ENCODE measurements at places on chromosomes 3 and 15.
A peak's percentile ranks its signal among the peaks of the same experiment; 100 is the strongest.

- no peak for DNase-seq
Measured at GRCh38 chr3:171267104-171267503, 193.1 kb downstream of the TNIK start.

DNA sequence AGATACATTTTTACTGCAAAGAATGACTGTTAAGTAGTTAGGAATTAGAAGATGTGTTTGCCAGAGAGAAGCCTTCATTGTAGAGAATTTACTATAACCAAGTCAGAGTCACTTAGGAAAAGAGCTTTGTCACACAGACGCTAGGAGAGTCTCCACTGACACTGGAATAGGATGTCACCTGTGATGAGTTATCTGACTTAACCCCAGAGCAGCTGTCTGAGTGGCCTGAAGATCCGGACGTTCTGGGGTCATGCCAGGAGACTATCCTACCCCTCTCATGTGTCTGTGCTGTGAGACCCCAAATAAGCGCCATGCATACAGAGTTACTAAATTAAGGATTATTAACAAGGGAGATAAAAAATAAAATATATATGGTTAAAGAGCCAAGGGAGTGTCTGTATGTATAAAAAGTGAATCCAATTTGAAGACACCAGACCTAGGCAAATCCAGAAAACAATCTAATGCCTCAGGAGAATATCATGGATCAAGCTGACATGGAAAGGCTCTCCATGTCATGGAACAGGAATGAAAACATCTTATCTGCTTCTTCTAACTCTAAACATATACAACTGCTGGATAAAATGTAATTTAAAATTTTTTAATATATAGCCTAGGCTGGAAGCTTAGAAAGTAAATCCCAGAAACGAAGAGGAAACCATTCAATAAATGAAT, 43.5 kb downstream of the ITGB5 start:
- DNase-seq: no peak

- DNase-seq: no peak
Measured at GRCh38 chr3:43753741-43754715, 63.3 kb downstream of the ABHD5 start.

DNA sequence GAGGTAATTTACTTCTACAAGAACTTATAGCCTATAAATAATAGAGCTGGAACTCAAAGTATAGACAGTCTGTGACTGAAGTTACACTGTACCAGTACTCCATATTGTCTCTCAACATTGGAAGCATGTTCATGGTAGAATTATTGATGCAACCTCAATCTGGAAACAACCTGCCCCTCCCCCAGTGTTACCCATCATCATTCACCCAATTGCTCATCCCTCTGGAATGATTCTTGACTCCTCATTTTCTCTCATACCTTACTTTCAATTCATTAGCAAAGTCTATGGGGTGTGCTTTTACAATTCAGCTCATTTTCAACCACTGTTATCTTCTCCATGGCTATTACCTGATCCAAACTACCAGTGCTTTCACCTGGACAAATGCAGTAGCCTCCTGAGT, 151.7 kb downstream of the CPNE4 start:
- DNase-seq: no peak

DNA sequence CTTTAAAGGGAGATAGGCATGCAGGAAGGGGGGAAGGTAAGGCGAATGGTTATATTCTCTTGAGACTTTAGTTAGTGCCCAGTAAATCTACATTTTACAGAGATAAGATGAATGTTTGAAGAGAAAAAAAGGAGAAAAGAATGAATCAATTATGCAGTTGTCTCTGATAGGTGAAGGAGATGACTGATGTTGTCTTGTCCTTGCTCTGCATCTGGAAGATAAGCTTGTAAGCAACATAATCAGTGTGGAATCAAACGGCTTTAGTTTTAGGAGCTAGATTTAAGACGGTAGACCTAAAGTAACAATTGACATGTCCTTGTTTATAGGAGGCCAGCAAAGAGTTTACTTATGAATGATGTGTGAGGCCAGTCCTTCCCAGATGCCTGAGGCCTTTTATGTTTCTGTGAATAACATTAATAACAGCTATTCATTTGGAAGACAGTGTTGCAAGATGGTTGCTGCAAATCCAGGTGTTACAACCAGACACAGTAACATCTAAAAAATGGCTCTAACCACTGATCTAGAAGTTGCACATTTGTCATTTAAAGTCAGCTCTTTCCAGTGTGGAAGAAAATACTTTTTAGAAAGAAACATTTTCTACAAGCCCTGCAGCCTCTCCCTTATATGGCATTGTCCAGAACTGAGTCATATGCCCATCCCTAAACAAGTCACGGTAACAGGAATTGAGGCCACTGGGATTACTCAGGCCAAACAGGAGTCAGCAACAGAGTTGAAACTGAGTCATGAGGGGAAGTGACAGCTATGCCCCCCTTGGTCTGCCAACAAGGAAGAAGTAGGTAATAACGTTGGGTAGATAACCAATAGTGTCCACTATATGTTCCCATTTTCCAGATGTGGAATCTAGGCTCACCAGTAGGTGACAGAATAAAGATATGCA, 77.5 kb upstream of the FBN1 start:
- DNase-seq: no peak

- DNase-seq: no peak
Measured at GRCh38 chr3:31247063-31247447, 285.7 kb upstream of the STT3B start.

- DNase-seq: peak; percentile 13
Measured at GRCh38 chr3:180594631-180595558, 7.1 kb upstream of the TTC14 start.

- DNase-seq: no peak
Measured at GRCh38 chr3:172536993-172537419, 13.8 kb upstream of the TNFSF10 start.

DNA sequence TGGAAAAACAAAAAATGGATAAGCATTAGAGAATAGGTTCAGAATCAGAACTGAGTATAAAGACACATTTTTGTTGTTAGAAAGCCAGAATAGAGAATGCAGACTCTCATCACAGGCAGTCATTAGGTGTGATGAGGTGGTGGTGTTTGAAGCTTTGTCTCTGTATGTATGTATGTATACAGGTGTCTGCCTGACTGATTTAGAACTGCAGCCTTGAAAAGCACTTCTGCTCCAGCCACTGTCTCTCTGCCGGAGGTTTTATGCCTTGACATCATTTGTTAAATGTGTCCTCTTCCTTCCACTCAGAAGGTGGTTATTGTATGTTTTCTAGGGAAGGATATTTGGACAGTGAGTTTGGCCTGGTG, 80.7 kb upstream of the ZBED2 start:
- no peak for DNase-seq

DNA sequence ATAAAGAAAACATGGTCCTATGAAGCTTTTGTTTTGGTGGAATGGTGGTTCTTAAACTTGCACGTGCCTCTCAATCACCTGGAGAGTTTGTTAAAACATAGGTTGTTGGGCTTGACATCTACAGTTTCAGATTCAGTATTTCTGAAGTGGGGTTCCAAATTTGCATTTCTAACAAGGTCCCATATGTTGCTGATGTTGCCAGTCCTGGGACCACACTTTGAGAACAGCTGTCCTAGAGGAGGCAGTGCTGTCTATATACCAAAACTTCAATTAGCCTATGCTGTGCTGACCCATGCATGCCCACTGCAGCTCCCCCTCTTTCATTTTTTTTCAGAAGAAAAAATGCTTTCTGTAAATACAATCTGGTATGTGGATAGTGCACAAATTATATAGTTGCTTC, 31.3 kb downstream of the ALCAM start:
- no peak for DNase-seq

DNA sequence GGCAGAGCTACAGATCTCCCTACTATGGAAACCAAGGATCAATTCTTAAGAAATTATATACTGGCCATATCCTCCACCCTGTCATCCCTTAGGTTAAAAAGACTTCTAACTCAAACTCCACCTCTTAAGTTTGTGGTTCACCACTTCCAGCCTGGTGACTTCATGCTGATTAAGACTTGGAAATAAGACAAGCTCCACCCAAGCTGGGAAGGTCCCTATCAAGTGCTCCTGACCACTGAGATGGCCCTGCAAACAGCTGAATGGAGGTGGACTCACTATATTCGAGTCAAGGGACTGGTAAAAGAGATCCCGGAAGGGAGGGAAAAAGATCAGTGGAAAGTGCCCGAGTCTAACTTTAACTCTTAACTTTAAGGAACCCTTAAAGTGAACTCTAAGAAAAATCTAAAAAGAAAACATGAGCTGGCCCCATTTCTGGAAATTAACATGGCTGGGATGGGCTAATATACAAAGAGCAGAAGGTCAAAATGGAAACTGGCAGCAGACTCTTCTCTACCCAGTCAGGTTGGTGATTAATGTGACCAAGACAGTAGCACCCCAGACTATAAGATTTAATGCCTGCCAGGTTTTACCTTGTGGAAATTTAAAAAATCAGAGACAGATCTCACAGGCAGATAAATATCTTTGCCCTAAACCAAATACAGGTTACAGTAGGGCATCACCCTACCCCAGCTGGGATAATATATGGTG, 43.9 kb downstream of the PPCDC start:
- DNase-seq: no peak

- peak; percentile 89 for DNase-seq
Measured at GRCh38 chr3:194682694-194683310, 2.9 kb upstream of the FAM43A start.

- no peak for DNase-seq
Measured at GRCh38 chr3:79461129-79461792, 306.5 kb downstream of the ROBO1 start.

- DNase-seq: no peak
Measured at GRCh38 chr3:60931452-60931851, 319.8 kb downstream of the FHIT start.

DNA sequence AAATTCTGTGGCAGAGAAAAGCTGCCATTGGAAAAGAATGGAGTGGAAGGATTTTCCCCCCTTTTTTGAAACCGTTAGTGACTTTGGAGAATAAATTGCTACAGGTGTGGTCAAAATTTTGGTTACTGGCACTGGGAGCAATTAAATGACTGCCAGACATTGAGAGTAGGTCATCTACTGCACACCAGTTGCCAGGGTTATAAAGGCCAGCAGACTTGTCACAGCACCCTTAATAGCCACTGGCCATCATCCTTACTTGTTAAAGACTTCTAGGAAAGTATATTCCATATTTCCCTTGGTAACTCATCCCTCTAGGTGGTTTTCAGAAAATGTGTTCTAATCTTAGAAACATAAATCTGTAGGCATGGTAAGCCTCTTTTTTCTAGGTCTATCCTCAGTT, 8.0 kb downstream of the PIK3CA start:
- no peak for DNase-seq

DNA sequence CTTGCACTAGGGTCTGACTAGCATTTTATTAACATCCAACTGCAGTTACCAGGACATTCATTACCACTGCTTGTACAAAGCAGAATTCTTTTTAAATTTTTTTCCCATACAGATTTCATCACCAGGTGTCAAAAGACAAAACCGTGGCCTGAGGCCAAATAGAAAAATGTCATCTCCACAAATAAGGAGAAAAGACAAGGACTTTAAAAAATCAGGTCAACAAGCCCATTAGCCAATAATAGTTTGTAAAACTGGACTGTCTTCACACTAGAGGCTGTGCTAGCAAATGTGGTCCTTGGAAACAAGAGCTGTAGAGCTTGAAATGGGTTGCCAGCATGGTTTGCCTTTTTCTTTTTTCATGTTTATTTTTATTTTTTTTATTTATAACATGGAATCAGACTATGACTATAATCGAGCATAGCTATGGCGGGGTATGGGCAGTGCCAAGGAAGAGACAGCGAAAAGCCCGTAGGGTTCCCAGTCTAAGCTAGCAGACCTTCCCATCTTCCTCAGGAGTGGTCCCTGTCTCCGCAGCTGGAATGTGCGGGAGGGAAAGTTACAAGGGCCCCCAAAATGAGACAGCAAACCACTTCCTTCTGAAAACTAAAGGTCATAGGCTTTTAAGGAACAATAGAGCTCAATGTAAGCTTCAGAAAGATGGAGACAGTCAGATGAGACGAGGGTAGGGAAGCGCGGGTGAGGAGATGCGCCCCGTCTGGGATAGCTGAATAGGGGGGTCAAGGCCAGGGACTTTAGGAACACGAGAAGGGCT, 1.5 kb downstream of the PTPN9 start:
- DNase-seq: no peak

DNA sequence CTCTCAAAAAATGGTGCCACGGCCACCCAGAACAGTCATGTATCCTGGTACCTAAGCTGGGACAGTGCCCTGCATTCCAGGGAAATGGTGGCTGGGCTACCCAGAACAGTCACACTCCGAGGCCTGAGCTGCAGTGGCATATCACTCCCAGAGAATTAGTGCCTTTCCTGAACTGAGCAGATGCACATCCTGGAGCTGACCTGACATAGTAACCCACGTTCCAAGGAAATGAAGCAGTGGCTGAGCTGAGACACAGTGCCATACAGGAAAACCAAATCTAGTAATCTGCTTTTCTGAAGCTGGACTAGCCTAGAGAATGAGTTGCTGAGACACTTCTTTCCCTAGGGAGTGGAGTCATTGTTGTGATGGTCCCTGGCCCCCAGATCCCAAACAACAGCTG, 41.8 kb downstream of the SERP1 start:
- no peak for DNase-seq

DNA sequence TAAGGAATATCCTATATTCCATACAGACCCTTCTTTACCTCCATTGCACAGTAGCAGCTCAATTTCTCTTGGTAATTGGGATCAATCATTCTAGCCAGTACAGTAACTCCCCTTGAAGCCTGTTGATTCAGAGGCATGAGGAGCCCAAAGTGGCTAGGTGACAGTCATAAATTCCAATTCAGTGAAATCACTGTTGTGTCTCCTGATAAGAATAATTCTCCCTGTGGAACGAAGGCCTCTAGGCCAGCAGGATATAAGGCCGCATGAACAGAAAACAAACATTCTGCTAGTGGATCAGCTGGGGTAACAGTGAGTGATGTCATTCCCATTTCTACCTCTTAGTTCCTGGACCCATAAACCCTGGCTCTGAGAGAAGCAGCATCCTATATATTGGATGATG, 696.3 kb downstream of the NR2F2 start:
- DNase-seq: no peak

GRCh38 chr3:113223475-113224281, 12.3 kb downstream of the BOC start:
- DNase-seq: no peak

- no peak for DNase-seq
Measured at GRCh38 chr3:124639406-124640237, 90.6 kb upstream of the UMPS start.

- DNase-seq: no peak
Measured at GRCh38 chr3:52029535-52029934, 26.8 kb downstream of the DUSP7 start.

Measured in NCI-H1436 (cell line).